Activated T-helper 1 cell treated with anti-CD3 and anti-CD28 coated beads, Interleukin-2, amount 50 U/mL, for 16 hours (primary cell): ENCODE measurements at places on chromosomes 1 and 21.

GRCh38 chr1:52002038-52002917 is 11.8 kb upstream of the RAB3B start:
- no peak for DNase-seq

- no peak for DNase-seq
Measured at GRCh38 chr1:59057211-59057694, 239.6 kb upstream of the FGGY start.

- no peak for DNase-seq
Measured at GRCh38 chr21:43854773-43855633, 10.0 kb upstream of the AGPAT3 start.

DNA sequence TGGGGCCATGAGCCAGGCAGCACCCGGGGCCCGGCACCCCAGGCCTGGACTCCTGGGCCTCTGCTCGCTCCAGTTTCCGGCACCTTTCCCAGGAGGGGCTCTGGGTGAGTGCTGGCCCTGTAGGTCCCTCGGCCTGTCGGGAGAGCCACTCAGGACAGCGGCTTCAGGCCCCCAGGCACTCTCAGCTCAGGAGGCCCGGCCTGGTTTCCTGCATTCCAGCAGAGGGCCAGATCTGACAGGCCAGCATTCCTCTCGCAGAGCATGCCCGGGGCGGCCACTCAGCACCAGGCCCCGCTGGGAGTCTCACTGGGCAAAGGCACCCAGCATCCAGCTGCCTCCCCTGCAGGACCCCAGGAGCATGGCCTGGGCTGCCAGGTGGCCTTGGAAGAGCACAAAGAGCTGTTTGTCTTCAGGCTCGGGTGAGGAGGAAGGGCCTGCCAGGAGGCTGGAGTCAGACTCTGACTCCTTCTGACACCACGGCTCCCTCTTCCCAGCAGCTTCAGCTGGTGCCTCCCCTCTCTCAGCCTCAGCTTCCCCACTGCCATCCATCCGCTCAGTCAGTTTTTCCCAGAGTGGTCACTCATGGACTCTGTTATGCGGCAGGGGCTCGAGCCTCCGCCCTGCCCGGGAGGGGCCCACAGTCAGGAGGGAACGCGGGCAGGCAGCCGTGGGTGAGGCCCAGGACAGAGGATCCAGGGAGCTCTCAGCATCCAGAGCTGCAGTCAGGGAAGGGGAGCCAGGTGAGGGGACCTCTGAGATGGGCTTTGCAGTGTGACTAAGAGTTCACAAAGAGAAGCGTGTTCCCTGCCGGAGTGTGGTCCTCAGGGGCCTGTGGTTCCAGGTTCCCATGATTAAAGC is 51.7 kb downstream of the WNT9A start:
- no peak for DNase-seq

- DNase-seq: no peak
Measured at GRCh38 chr1:110132682-110133081, 17.6 kb upstream of the SLC6A17 start.
